ENCODE measurements at places on chromosomes 2 and 18. TPM values are rescaled to one million over a fixed set of nuclear protein-coding genes. Genes with fewer than 3 reads are reported as not detected.

GRCh38 chr2:39632876-39633275 lies 32.8 kb upstream of the TMEM178A start:
- H3K27ac ChIP-seq = no peak overlapping the region
- no peak for DNase-seq
- no peaks in the 10 kb centered on the region for H3K4me1 ChIP-seq
- H3K4me3 ChIP-seq = no peak overlapping the region
- H3K27me3 ChIP-seq = peaks cover 5% of the 10 kb centered on the region

The SERPINB13 gene
- total RNA-seq = not detected

DNA sequence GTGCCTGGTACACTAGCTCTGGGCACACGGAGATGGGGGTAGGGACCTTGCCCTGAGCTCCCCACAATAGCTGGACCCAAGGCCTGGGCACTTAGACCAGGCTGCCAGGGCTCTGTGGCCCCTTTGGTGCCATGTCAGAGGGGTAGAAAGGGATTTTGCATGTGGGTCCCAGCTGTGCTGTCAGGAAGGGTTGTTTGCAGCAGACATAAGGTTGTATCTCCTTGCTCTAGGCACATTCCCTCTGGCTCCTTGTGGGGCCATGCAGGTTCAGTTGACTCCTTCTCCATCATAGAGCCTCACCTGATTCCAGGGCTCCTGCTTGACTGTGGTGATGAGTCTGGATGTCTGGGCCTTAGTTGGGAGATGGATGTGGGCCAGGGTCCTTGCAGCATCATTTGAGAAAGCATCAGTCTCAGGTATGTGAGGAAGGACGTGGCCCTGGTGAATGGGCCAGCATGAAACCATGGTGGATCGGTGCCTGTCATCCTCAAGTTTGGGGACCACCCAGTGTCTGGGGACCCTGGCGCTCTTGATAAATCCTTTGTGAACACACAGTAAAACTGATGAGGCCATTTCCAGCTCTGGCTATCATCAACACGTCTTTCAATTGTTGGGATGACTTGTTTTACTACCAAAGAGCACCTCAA lies 461.9 kb upstream of the HS6ST1 start:
- no peaks in the 10 kb centered on the region for H3K4me1 ChIP-seq
- no peak overlapping the region for H3K27ac ChIP-seq
- H3K36me3 ChIP-seq = no peaks in the 10 kb centered on the region
- no peaks in the 10 kb centered on the region for H3K27me3 ChIP-seq
- DNase-seq = no peak

DNA sequence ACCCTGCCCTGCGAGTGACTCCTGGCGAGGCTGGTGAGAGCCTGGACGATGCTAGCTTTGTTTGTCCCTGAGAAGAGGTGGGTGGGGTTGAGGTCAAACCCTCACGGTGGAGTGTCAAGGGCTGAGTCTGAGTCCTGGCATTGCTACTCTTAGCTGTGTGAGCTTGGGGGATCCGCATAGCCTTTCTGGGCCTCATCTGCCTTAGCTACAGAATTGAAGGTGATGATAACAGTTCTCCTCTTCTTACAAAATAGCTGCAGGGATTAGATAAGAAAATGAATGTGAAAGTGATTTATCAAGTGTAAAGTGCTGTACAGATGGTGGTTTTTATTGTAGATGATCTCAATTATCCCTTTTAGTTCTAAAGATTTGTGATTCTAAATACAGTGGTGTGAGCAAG lies 144.6 kb downstream of the LPIN1 start:
- H3K36me3 ChIP-seq = no peaks in the 10 kb centered on the region
- DNase-seq = no peak
- no peaks in the 10 kb centered on the region for H3K27me3 ChIP-seq
- no peak overlapping the region for H3K4me3 ChIP-seq
- no peak overlapping the region for H3K27ac ChIP-seq
- no peaks in the 10 kb centered on the region for H3K4me1 ChIP-seq

GRCh38 chr2:194562329-194562728 lies 1094.7 kb upstream of the SLC39A10 start:
- H3K36me3 ChIP-seq = no peaks in the 10 kb centered on the region
- no peak overlapping the region for H3K27ac ChIP-seq
- no peaks in the 10 kb centered on the region for H3K27me3 ChIP-seq
- no peak for DNase-seq
- no peaks in the 10 kb centered on the region for H3K4me1 ChIP-seq
